WTC11 (cell line): ENCODE measurements at places on chromosomes 11 and 22. TPM values are rescaled to one million over a fixed set of nuclear protein-coding genes. Genes with fewer than 3 reads are reported as not detected.

CCDC83 gene
- total RNA-seq, result not detected in 3 replicates

OR6T1 gene
- not detected in 3 replicates for total RNA-seq

NPTXR gene
- total RNA-seq, result 10.4 to 11.2 TPM (median 10.6 TPM) in 3 replicates

RAG2 gene
- total RNA-seq, result not detected in 3 replicates

TRIM29 gene
- total RNA-seq, result 0.11 to 0.39 TPM (median 0.27 TPM) in 3 replicates

DNA sequence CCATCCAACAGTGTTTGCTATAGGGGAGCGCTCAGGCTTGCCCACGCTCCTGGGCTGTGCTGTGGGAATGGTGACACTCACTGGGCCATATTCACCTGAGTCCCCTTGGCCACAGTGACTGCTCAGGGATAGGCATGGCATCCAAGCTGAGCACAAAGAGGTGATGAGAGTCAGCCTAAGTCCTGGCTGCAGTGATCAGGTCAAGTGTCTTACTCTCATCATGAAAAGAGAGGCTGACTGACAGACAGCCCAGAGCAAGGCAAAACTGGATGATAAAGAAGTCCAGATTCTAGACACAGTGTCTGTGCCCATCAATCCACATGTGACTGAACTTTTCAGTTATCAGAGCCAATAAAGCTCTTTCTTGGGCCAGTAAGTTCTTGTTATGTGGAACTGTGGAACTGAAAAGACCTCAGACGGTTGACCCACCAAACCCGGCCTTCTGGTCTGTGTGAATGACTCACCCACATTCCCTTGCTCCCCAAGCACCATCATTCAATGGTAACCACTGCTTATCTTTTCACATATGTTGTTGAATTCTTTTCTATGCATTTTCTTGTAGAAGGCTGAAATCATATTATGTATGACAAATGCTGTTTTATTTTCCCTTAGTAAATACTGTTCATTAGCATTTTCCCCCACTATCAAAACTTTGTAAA is 43.2 kb upstream of the YPEL1 start:
- no peak for DNase-seq
- no peaks in the 10 kb centered on the region for H3K4me1 ChIP-seq
- H3K27ac ChIP-seq, result no peak overlapping the region

DNA sequence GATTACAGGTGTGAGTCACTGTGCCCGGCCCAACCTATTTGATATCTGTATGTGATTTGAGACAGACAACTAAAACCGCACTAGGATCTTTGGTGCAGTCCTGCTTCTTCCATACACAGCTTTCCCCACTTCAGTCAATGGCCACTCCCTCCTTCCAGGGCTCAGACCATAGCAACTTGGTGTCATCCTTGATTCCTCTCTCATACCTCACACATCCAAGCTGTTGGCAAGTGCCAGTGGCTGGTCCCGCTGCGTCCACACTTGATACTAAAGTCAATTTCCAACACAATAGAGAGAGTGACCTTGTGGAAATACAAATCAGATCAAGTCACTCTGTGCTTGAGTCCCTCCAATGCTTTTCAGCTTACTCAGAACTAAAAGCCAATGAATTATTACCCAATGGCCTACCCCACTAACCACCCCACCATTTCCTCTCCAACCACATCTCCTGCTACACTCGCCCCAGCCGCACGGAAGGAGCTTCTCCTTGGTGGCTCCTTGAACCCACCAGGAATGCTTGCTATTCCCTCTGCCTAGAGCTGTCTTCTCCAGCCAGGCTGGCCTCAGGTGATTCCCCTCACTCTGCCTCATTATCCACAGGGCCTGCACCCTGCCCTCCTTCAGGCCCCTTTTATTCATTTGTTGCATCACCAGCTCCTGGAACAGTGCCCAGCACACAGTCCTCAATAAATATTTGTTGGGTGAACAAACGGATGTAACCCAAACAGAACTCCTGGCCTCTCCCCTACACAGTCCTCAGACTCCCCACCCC is 12.9 kb downstream of the ABTB2 start:
- H3K36me3 ChIP-seq, result no peaks in the 10 kb centered on the region
- H3K27ac ChIP-seq, result peak overlapping the region; percentile 29; the same call in 1 of the 2 replicates
- no peak overlapping the region for H3K4me3 ChIP-seq
- no peaks in the 10 kb centered on the region for H3K27me3 ChIP-seq
- H3K4me1 ChIP-seq, result peaks cover 21% of the 10 kb centered on the region

DNA sequence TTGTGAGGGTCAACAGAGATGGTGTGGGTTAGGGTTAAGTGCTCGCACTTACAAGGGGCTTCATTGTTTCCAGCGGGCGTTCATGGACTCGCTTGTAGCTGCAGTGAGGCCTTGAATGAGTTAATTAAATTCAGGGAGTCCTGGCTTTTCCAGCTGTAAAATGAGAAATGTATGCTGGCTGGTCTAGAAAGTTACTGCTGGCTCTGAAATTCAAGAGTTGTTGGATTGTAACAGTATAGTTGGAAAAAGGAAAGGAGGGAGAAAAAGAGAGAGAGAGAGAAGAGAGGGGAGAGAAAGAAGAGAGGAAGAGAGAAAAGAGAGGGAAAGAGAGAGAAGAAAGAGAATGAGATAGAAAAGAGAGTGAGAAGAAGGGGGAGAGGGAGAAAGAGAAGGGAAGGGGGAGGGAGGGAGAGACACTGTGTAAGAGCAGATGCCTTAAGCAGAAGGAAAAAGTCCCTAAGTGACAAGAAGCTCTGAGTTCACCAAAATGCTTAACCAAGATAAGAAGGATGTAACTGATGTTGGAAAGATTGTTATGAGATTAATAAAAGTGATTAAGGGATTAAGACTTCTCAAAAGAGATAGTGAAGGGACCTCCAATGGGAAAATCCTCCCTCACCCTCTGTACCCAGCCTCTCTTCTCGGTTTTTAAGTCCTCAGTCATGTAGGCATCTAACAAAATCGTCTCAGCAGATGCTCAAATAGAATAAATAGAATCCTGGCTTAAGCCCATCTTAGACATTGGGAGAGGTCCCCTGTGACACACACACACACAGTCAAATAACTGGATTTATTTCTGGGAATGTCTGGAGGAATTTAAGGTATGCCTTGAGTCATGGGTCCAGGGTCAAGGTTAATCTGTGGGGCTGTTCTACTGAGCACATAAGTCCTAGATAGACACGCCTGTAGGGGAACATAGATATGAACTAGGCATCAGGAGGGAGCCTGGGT is 477.9 kb downstream of the MIAT start:
- H3K27ac ChIP-seq, result no peak overlapping the region
- no peaks in the 10 kb centered on the region for H3K27me3 ChIP-seq
- no peak for DNase-seq
- 0 out of 2 replicates have a peak, but pooled peaks cover 6% of the 10 kb centered on the region for H3K4me1 ChIP-seq
- H3K4me3 ChIP-seq, result no peak overlapping the region

DNA sequence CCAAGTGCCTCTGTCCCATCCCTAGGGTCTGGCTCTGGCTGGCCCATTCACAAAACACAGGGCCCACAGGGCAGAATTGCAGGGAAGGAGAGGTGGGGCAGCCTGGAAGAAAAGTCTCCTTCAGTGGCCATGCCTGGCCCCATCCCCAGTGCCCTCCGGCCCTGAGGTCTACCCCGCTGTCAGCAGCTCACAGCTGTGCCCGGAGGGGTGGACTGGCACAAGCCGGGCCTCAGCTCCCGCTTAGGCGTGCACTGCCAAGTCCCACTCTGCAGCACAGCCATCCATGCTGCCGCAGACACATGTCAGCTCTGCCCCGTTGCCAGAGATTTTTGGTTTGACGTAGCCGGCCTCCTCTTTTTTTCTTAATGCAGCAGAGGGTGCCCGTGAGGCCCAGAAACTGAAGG is 3.9 kb upstream of the SCN2B start:
- no peaks in the 10 kb centered on the region for H3K36me3 ChIP-seq
- peak; percentile 64 for DNase-seq
- H3K4me1 ChIP-seq, result peaks cover 33% of the 10 kb centered on the region
- H3K27ac ChIP-seq, result no peak overlapping the region

DNA sequence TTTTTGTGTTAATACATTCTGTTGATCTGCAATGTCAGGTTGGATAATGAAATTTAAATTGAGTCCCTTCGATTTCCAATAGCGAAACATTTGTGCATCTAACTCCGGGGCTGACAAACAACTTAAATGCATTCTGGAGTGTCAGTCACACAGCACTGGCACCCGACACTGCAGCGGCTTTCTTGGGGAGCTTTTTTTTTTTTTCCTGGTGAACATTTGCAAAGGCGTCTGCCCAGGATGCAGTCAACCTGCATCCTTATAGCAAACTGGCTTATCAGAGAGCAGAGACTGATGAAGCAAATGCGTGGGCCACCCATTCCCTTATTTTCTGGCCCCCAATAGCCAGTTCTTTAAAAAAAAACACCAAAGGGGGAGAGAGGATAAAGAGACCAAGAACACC is 1167.7 kb downstream of the LRRC4C start:
- no peaks in the 10 kb centered on the region for H3K36me3 ChIP-seq
- no peak overlapping the region for H3K27ac ChIP-seq
- DNase-seq, result no peak

DNA sequence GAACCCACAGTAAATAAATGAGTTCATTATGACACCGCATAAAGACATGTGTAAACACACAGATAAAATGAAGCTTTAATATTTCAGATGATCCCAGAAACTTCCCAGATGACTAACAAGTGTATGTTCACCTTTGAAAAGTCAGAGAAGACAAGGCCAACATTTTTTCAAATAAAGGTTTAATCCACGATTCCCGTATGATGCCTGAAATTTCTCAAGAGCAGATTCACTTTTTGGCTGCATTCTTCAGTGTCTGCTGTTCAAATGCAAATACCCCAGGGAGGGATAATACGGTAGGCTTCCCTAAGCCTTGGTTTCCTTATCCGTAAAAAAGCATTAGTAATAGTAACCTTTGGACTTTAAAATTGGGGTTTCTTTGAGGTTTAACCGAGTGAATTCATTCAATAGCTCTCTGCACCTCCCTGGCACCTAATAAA is 62.5 kb downstream of the SYTL2 start:
- peak overlapping the region; percentile 6; the same call in 1 of the 2 replicates for H3K27ac ChIP-seq
- no peaks in the 10 kb centered on the region for H3K36me3 ChIP-seq
- peak overlapping the region; percentile 4; the same call in 1 of the 2 replicates for H3K4me3 ChIP-seq
- H3K4me1 ChIP-seq, result peaks cover 43% of the 10 kb centered on the region

DNA sequence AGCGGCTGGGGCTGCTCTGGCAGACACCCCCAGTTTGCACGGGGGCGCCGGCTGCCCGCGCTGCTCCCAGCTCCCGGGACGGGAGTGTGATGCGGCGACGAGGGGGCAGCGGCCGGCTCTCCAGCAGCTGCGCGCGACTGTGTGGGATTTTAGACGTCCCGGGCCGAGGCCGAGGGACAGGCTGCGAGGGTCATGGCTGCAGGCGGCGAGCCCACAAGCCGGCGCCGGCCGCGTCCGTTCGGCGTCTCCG is 159 bp downstream of the FZD4 start:
- peaks cover 29% of the 10 kb centered on the region for H3K27me3 ChIP-seq
- peaks cover 47% of the 10 kb centered on the region for H3K4me1 ChIP-seq
- no peak for DNase-seq
- H3K36me3 ChIP-seq, result peaks cover 23% of the 10 kb centered on the region
- H3K4me3 ChIP-seq, result no peak overlapping the region

DNA sequence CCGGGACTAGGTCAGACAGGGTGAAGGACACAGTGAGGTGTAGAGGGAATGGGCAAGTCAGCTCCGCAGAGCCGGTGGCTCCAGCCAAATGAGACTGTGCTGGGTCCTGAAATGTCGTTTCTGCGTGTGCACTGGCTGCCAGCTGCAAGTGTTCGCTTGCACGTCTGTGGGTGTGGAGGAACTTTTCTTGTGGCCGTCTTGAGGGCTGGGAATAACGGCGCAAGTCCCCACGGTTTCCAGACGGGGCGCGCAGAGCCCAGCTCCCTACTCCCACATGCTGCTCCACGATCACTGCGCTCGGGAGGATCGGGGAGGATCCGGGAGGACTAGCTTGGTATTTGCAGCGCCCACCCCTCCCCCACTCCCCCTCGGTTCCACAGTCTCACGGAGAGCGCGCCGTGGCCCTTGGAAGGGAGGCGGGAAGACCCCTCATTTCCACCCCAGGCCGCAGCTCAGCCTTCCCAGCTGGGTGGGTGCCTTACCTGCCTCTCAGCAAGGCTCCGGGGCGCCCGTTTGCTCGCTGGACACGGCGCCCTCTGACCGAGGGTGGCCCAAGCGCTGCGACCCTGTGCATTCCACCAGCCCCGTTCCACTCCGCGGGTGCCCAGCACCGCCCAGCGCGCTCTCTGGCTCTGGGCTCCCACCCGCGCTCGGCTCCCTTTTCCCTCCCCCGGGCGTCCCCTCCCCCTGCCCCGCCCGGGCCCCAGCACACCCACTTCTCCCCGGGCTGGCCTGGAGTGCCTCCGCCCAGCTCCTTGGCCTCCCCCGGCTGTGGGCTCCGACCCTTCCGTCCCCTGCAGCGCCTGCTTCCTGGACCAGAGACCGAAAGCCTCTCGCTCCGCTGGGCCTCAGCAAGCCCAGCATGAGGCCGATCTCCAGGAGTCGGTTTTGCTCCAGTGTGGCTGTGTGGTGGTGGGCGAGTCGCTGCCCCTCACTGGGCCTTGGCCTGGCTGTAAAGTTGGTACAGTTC is at the start of gene KCNE3:
TSS of gene KCNE3 (minus strand) at position 634 of the 970 bp plus-strand sequence. CDS start 9,986 bp downstream, outside the sequence.
- H3K27ac ChIP-seq, result no peak within 1 kb of the TSS
- peaks cover 24% of the 10 kb centered on the region for H3K27me3 ChIP-seq
- DNase-seq, result peak; percentile 52
- H3K4me3 ChIP-seq, result peak within 1 kb of the TSS; percentile 67
- peaks cover 21% of the 10 kb centered on the region for H3K4me1 ChIP-seq

DNA sequence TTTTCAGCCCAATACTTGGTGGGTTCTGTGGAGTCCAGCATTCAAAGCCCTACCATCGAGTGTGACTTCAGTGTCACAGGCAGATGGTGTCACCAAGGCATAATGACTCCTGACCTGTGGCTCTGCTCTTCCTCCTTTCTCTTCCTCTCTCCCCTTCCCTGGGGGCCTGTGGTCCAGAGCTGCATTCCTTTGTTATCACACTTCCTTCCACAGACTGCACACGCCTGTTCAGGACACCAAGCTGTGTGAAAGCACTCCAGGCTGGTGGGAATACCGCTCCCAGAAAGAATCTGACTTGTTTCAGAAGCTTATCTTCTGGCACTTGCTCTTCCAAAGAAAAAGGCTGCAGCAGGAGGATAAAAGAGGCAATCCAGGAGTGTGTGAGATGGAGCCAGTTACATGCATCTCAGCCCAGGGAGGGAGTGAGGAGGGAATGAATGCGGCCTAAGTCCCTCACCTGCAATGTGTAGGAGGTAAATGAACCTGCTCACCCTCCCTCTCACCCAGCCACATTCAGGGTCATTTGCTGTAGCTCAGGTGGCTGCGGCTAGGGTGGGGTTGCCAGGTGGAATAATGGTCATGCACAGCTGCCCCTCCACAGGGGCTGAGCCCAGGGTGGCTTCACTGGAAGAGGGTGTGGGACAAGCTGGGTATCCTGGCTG is 79.3 kb downstream of the ADAMTS15 start:
- no peaks in the 10 kb centered on the region for H3K36me3 ChIP-seq
- no peak overlapping the region for H3K27ac ChIP-seq
- peaks cover under 1% of the 10 kb centered on the region; the same call in 1 of the 2 replicates for H3K27me3 ChIP-seq
- H3K4me1 ChIP-seq, result peaks cover 14% of the 10 kb centered on the region

DNA sequence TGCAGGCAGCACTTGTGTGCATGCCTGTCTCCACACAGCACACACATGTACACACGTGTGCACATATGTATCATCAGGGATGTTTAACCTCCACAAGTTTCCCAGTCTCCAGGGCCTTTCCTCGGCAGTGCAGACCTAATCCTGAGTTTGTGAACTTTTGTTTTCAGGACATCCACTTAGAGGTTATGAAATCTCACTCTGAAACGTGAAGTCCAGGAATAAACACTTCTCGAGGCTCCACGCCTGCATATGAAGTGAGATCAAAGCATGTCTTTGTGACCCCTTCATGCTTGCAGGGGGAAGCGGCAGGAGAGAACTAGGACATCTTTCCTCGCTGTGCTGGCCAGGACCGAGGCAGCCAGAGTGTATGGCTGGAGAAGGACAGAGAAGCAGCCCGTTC is 3.1 kb downstream of the SHISAL1 start:
- H3K27ac ChIP-seq, result no peak overlapping the region
- H3K36me3 ChIP-seq, result no peaks in the 10 kb centered on the region
- H3K4me1 ChIP-seq, result peaks cover 3% of the 10 kb centered on the region
- H3K27me3 ChIP-seq, result no peaks in the 10 kb centered on the region
- no peak overlapping the region for H3K4me3 ChIP-seq
